ENCODE measurements at places on chromosomes 6 and 20.
A peak's percentile ranks its signal among the peaks of the same experiment; 100 is the strongest.

DNA sequence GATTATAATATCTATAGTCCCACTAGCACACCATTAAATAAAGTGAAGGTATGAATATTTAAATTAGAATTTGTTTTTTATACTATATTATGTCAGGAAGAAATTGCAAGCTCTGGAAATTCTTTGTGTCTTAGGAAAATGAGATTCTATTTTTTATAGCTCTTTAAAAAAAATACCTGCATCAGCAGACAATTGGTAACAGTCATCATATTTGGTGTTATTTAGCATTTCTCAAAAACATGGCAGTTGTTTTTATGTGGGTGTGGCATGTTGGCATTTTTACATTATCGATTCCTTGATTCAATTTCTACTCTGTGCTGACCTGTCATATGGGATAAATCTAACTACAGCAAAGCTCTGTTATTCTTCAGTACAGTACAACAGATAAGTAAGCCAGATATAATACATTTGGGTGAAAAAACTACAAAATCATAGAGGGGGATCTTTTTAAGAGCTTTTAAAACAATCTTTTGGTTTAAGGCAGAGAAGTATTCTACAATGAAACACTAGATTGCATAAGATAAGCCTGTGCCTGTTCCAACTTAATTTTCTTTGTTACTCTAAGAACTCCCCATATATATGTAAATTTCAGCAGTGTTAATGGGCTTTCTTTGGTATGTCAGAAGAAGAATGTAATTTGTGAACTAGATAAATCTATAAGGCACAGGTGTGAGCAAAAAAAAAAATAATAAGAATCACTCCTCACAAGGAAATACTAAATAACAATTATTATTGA is 71.5 kb downstream of the LAMA2 start:
- DNase-seq, result no peak

GRCh38 chr6:86961455-86962200 is 24.3 kb downstream of the HTR1E start:
- no peak for DNase-seq

- no peak for DNase-seq
These were observed 10.7 kb upstream of the TAAR2 start for GRCh38 chr6:132634796-132635195.

DNA sequence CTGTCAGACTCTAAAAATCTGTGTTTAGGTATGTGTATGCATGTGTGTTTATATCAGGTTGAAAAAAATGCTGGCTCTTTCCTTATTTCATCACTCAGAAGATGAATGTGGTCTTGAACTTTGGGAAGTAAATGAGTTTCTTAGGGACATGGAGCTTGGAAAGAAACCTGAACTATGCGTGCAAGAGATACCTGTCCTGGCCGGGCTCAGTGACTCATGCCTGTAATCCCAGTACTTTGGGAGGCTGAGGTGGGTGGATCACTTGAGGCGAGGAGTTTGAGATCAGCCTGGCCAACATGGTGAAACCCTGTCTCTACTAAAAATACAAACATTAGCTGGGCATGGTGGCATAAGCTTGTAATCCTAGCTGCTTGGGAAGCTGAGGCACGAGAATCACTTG is 4.4 kb upstream of the GLP1R start:
- no peak for DNase-seq

DNA sequence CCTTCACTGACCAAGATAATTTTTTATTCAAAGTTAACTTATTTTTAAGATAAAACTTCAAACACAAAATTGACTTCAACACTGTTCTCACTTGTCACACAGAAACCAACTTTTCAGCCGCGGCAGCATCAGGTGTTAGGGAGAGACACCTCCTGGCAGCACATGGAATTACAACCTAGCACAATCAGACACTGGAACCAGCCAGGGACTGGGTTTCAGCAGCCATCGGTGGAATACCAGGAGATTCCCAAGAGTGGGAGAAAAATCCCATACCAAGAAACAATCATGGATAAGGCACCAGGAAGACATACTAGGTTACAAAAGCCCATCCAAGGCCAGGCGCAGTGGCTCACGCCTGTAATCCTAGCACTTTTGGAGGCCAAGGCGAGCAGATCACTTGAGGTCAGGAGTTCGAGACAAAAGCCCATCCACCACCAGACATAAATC is 70.0 kb downstream of the SNX5 start:
- DNase-seq, result peak; percentile 36

GRCh38 chr20:59405226-59406200 is 105.1 kb downstream of the EDN3 start:
- no peak for DNase-seq

GRCh38 chr6:130923350-130923749 is 96.1 kb downstream of the SMLR1 start:
- DNase-seq, result no peak

DNA sequence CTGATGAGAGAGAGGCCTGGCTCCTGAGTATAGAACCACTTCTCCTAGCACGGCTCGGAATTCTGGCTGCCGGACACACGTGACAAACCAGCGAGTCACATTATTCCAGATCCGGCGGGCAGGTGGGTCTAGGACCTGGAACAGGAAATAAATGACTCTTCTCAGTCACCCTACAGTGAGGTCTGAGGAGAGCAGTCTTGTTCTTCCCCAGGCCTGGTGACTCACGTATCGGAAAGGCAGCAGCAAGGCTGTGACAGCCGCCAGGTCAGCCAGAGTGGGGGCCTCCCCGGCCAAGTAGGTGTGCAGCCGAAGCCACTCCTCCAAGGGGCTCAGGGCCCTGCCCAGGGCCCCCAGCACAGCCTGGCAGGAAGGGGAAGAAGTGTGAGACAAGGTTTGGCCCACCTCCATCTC is 2.8 kb downstream of the VARS1 start:
- no peak for DNase-seq

DNA sequence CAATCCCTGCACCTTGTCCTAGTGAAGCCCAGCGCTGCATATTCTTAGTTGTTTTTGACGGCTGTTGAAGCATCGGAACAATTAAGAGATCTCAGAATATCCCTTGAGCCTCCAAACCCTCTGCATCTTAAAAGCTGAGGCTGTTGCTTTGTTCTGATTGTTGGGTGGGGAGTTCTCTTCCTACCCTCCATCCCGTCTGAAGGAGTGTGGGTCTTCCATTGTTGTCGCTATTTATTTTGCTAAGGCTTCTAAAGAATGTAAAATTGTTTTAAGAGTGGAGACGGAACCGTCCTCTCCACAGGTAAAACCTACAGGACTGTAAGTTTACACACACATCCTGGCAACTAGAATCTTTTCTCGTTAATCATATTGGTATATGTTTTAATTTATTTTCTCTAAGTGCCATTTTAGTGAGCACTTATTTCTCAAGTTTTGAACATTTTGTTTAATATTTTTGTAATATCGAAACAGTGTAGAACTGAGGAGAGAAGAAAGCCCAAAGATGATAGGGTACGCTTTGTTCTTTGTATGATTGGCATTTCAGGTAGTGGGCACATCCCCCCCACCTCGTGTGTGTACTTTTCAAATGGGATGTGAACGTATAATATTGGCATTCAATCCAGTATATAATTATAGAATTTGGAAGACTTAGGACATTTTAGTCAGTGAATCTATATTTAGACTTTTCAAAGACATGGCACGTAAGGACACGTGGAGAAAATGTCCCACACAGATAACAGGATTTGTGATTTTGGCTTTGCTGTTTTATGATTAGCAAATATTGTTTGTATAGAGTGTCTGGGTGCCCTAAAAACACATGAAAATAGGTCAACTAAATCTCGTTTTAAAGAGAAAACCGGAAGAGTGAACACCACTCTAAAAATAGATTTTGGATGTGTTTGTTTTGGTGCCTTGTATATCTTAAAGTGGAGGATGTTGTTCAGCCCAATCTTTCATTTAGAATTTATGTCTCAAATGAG is 1.3 kb downstream of the RNF146 start:
- peak; percentile 2 for DNase-seq
